Metanephros (tissue), 2 donors: ENCODE measurements at places on chromosomes 2 and 18. TPM values are rescaled to one million over a fixed set of nuclear protein-coding genes. Genes with fewer than 3 reads are reported as not detected.

The CDK5R2 gene
- total RNA-seq = 0.12 TPM

The NAT8 gene
- total RNA-seq = 12.0 TPM

The HRH4 gene
- total RNA-seq = 0.23 TPM

The NGEF gene
- total RNA-seq = 1.7 TPM

The G6PC2 gene
- total RNA-seq = 0.23 TPM

The PDE11A gene
- total RNA-seq = 3.9 TPM

The ANKRD30BL gene
- 1.4 TPM for total RNA-seq

The SPIRE1 gene
- total RNA-seq = 36.6 TPM

The SP3 gene
- total RNA-seq = 144 TPM

The COX7A2L gene
- total RNA-seq = 138 TPM

The NPC1 gene
- total RNA-seq = 32.1 TPM

The XRCC5 gene
- 215 TPM for total RNA-seq

The SCYGR3 gene
- total RNA-seq = not detected

The SERPINB13 gene
- total RNA-seq = not detected

The HNMT gene
- total RNA-seq = 62.0 TPM

The RPRM gene
- total RNA-seq = 5.3 TPM

The DSEL gene
- total RNA-seq = 29.2 TPM

The KIAA2012 gene
- 0.18 TPM for total RNA-seq

The RGPD4 gene
- total RNA-seq = not detected

The METTL5 gene
- total RNA-seq = 19.9 TPM

The GPR148 gene
- not detected for total RNA-seq

The BOLL gene
- 0.23 TPM for total RNA-seq

The SPHKAP gene
- 6.2 TPM for total RNA-seq

The PRLH gene
- total RNA-seq = not detected

The MEP1B gene
- not detected for total RNA-seq

The LRPPRC gene
- total RNA-seq = 95.8 TPM

The DPYSL5 gene
- 2.1 TPM for total RNA-seq

The SKA1 gene
- 3.3 TPM for total RNA-seq

The PLEKHB2 gene
- 72.6 TPM for total RNA-seq

The CCBE1 gene
- total RNA-seq = 30.7 TPM

The NEUROD1 gene
- total RNA-seq = not detected

The GALR1 gene
- total RNA-seq = 0.12 TPM

The ANKZF1 gene
- 51.6 TPM for total RNA-seq

The CYRIA gene
- total RNA-seq = 3.7 TPM
